ENCODE measurements at places on chromosomes 7 and 10.

DNA sequence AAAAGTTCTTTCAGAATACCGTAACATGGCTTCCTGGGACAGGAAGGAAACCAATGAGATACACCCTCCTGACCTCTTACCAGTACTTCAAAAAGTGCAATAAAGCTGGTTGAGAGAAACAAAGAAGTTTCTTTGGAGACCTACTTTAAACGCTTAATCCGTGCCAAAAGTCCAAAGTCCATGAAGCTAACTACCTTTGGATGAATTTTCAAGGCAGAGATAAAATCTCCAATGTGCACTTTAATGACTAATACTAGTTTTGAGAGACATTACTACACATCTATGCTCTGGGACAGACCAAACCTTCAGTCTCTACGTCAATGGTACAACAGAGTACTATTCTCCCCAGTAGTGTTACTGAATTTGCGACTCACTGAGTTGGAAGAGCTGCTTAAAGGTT, 46.1 kb downstream of the UBE2H start:
- DNase-seq, result no peak

DNA sequence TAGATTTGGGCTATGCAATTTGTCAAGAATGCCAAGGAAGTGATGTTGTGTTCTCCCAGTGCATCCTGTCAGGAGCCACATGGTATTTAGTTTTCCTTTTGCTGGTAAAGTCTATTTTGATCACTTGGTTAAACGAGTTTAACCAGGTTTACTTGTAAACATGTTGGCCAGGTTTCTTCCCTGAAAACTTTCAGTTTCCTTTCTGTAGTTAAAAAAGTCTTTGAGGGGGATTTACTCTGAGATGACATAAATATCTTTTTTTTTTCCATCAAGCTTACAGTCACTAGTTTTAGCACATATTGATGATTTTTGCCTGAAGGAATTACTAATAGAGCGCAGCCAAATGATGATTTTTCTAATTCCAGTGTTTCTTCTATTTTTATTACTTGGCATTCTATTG, 320.5 kb downstream of the PHF14 start:
- no peak for DNase-seq

DNA sequence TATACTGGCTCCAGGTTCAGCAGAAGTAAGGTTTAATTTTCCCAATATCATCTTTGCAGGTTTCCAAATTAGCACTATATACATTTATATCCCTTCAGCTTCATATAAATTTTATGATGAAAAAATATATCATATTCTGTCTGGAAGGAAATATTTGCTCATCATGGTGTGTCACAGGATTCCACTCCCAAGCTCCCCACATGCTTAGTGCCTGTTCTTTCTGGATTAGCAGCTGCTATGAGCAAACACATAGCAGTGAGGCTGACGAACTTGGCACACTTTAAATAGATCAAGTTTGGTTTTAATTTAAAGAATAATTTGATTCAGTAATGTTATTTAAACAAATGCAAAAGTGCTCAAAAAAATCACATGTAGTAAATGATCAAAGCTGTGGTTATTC, 251.9 kb downstream of the AGMO start:
- DNase-seq, result no peak

DNA sequence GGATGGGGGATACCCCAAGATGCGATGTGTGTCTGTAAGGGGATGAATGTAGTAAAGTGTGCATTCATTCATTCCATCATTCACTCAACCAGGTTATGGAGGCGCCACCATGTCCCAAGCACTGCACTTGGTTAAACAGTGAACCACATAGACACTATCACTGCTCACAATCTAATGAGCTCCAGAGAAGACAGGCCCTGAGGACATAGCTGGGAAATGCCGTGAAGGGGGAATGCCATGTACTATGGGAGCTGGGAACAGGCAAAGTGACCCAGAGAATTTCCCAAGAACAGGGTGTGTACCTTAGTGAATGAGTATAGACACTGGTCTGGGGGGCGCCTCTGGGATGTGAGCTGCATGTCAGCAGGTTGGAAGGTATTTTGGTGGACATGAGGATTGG, 44.5 kb upstream of the LBX1 start:
- DNase-seq, result no peak

GRCh38 chr10:21183025-21183424, 285.9 kb upstream of the NEBL start:
- DNase-seq, result no peak

DNA sequence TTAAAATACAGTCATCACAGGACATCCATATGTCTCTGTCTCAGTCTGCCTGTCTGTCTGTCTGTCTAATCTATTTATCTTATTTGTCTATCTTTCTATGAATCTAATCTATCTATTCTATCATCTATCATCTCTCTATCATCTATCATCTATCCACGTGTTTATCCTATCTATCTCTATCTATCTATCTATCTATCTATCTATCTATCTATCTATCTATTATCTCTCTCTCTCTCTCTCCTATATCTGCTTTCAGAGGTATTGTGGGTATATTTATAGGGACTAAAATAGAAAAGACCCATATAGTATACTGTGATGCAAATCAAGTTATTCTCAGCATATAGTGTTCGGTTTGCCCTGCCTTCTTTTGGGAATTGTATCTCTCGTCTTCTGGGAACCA, 167.5 kb downstream of the VPS50 start:
- no peak for DNase-seq

DNA sequence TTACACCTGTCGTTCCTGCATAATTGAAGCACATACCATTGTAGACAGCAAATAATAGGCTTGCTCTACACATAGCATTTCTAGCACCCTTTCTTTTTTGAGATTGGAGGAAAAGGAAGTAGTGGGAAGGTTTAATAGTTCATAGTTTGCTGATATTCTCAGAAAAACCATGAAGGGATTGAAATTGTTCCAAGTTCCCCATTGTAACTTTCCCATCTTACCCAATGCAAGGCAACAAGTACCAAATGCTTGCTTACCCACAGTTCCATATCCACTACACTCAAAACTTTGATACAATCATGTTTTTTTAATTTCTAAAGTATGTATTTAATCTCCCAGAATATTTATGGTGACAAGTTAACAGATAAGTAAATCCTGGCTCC, 13.8 kb downstream of the CYP3A5 start:
- DNase-seq, result no peak

DNA sequence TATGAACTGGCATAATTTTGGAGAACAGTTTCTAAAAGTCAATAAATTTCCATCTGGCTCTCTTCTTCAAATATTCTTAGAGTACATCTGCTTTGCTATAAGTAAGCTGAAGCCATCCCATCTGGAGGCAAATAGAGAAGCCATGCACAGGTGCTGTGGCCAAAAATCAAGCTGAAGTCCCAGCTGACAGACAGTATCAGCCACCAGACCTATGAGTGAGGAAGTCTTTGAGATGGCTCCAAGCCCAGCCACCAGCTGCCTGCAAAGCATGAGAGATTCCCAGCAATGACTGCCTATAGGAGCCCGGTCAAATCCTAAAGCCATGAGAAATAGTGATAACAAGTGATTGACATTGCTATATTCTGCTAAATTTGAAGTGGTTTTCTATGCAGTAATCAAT, 21.7 kb upstream of the PRSS58 start:
- DNase-seq, result no peak

- no peak for DNase-seq
Measured at GRCh38 chr7:150380463-150380862, 1.3 kb downstream of the ZNF775 start.
